ENCODE measurements at places on chromosomes 3 and 15.

GRCh38 chr15:44882499-44882968 lies 74.0 kb upstream of the TERB2 start:
- DNase-seq, result no peak
- no peak overlapping the region for H3K4me3 ChIP-seq
- peaks cover 10% of the 10 kb centered on the region for H3K4me1 ChIP-seq
- H3K27ac ChIP-seq, result no peak overlapping the region
- peaks cover 3% of the 10 kb centered on the region for H3K36me3 ChIP-seq

- DNase-seq, result no peak
- H3K27me3 ChIP-seq, result no peaks in the 10 kb centered on the region
- H3K4me3 ChIP-seq, result peak overlapping the region; percentile 94
Observed at GRCh38 chr3:49018707-49019006, 277 bp upstream of the DALRD3 start.

GRCh38 chr3:44436181-44436580 lies 41.3 kb downstream of the ZNF445 start:
- no peak for DNase-seq
- no peak overlapping the region for H3K4me3 ChIP-seq
- no peaks in the 10 kb centered on the region for H3K27me3 ChIP-seq
- no peak overlapping the region for H3K27ac ChIP-seq
- H3K36me3 ChIP-seq, result peaks cover 6% of the 10 kb centered on the region
- peaks cover 30% of the 10 kb centered on the region for H3K4me1 ChIP-seq

- no peaks in the 10 kb centered on the region for H3K4me1 ChIP-seq
- no peak for DNase-seq
- no peaks in the 10 kb centered on the region for H3K36me3 ChIP-seq
- H3K27ac ChIP-seq, result no peak overlapping the region
Observed at GRCh38 chr3:151740581-151740980, 6.9 kb downstream of the AADACL2 start.

DNA sequence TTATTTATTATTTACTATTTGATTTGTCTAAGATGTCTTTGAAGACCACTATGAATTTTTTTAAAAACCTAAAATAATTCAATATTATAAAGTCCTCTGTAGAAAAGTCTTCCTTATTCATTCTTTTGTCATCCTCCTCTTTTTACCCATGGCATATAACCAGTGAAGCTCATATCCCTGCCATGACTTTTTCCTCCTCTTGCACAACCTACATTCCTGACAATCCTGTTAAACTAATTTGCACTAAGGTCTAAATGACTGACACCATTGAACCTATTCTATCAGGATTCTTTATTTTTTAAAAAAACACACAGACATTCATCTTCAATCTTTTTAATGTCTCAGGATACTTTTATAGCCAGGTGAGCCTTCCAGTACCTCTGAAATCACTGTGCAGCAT lies 159.9 kb upstream of the SLC2A2 start:
- H3K36me3 ChIP-seq, result no peaks in the 10 kb centered on the region
- no peak for DNase-seq
- H3K27me3 ChIP-seq, result no peaks in the 10 kb centered on the region
- H3K27ac ChIP-seq, result no peak overlapping the region

GRCh38 chr3:124257336-124257864 lies 265.5 kb upstream of the ROPN1 start:
- no peaks in the 10 kb centered on the region for H3K36me3 ChIP-seq
- no peak overlapping the region for H3K4me3 ChIP-seq
- no peak overlapping the region for H3K27ac ChIP-seq
- no peaks in the 10 kb centered on the region for H3K27me3 ChIP-seq

DNA sequence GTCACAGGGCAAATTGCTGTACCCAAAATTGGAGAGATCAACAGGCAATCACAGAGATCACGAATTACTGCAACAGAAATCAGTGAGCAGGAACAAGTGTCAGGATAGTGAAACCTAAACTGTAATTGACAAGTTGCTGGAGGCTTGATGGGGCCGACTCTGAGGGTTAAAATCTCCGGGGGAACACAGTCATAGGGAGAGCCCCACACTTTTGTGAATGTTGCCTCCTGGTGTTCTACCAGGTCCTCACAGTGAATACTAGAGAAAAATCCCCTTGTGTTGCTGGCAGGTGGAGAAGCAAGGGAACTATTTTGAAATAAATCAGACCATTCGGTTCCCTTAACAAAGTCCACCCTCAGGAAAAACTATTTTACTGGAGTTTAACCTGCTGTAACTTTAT lies 697.5 kb upstream of the CBLB start:
- DNase-seq, result no peak
- H3K27ac ChIP-seq, result no peak overlapping the region
- H3K4me3 ChIP-seq, result no peak overlapping the region
- H3K27me3 ChIP-seq, result no peaks in the 10 kb centered on the region
- H3K4me1 ChIP-seq, result peaks cover 11% of the 10 kb centered on the region

- H3K4me1 ChIP-seq, result no peaks in the 10 kb centered on the region
- H3K27me3 ChIP-seq, result peaks cover 27% of the 10 kb centered on the region
- no peaks in the 10 kb centered on the region for H3K36me3 ChIP-seq
- no peak overlapping the region for H3K27ac ChIP-seq
- H3K4me3 ChIP-seq, result no peak overlapping the region
Observed at GRCh38 chr3:98560911-98561310, 29.1 kb downstream of the GPR15 start.

DNA sequence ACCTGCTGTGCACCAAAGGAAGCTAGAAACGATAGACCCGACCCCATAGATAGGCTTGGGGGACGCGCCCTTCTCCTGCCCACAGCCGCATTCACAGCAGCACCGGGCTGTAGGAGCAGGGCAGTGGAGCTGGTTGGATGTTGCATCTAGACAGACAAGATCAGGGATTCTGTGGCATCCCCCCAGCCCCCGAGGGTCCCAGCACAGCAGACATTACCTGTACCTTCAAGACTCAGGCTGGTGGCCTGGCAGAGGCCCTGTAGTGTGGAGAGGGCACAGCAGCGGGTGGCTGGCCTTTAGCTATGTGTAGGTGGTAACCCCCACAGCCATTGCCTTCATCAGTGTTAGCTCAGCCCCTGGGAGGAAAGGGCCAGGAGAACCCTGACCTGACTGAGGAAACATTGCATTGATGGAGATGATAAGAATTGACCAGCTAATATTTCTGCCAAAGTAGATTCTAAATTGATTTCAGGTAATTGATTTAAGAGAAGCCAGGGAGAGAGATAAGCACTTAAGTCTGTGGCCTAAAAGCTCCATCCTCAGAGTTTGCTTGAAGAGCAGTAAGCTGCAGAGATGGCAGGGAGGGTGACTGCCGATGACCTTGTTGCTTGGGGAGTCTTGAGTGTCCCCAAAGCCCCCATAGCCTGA lies 269.4 kb downstream of the TLE3 start:
- peaks cover 12% of the 10 kb centered on the region for H3K27me3 ChIP-seq
- no peak overlapping the region for H3K27ac ChIP-seq
- no peak for DNase-seq
- H3K4me1 ChIP-seq, result peaks cover 2% of the 10 kb centered on the region
- H3K36me3 ChIP-seq, result no peaks in the 10 kb centered on the region

GRCh38 chr15:66895794-66896453 lies 169.5 kb upstream of the SMAD3 start:
- peaks cover 3% of the 10 kb centered on the region for H3K36me3 ChIP-seq
- peaks cover 49% of the 10 kb centered on the region for H3K4me1 ChIP-seq
- H3K4me3 ChIP-seq, result no peak overlapping the region
- no peak overlapping the region for H3K27ac ChIP-seq
- DNase-seq, result no peak

DNA sequence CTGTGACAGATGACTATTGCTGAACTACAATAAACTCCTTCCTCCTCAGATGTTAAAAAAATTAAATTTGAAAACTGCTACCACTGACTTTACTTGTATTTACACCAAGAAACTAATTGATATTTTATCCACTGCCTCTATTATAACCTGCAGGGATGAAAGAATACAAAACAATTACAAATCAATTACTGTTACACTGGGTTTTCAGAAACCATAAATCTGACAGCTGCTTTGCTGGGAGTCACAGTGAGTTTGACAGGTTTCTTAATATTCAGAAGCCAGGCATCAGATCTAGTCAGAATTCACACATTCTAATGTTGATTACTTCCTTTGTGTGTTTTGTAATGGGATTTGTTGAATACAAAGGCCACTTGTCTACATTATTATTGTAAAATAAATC lies 252.6 kb upstream of the MRPL3 start:
- no peak overlapping the region for H3K27ac ChIP-seq
- H3K4me3 ChIP-seq, result no peak overlapping the region
- DNase-seq, result no peak
- peaks cover 11% of the 10 kb centered on the region for H3K27me3 ChIP-seq
- H3K4me1 ChIP-seq, result no peaks in the 10 kb centered on the region
- H3K36me3 ChIP-seq, result no peaks in the 10 kb centered on the region

DNA sequence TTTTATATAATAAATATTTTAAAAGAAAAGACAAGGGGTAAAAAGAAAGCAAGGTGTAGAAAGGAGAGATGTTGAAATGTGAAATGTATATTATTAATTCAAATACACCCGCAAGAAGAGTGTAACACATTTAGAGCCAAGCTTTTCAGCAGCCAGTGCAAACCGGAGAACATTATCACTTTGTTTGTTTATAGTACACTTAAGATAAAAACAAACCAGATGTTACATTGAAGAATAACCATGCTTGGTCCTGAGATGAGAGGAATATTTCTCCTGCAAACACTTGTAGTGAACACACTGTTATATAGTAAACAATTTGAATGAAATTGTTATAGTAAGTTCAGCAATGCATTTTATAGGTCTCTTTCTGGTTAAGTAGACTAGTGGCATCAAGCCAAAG lies 1441.5 kb downstream of the OTOL1 start:
- H3K27ac ChIP-seq, result no peak overlapping the region
- no peaks in the 10 kb centered on the region for H3K27me3 ChIP-seq
- no peaks in the 10 kb centered on the region for H3K4me1 ChIP-seq
- DNase-seq, result no peak

DNA sequence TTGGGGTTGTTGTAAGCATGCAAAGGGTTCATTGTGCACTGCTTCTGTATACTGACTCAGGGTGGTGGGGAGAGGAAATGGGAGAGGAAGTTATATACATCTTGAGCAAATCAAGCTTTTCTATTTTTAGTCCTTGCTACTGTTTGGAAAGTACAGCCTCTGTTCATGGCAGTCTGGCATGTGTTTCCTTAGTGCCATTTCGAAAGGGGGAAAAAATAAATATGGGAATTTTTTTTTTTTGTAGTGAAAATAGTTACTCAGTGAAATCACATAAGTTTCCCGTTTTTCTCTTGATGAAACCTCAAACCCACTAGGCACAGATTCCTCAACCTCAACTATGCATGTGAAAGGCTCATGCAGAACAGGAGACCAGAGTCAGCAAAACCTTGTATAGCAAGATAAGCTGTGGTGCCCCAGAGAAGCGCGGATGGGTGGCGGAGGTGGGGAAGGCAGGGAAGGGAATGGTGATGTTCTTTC lies 353.3 kb downstream of the LPP start:
- no peaks in the 10 kb centered on the region for H3K4me1 ChIP-seq
- DNase-seq, result no peak
- no peaks in the 10 kb centered on the region for H3K27me3 ChIP-seq
- no peak overlapping the region for H3K4me3 ChIP-seq
